ENCODE measurements at places on chromosomes 5 and 9. TPM values are rescaled to one million over a fixed set of nuclear protein-coding genes. Genes with fewer than 3 reads are reported as not detected.

Gene C5orf34
- 2.9 TPM for total RNA-seq

DNA sequence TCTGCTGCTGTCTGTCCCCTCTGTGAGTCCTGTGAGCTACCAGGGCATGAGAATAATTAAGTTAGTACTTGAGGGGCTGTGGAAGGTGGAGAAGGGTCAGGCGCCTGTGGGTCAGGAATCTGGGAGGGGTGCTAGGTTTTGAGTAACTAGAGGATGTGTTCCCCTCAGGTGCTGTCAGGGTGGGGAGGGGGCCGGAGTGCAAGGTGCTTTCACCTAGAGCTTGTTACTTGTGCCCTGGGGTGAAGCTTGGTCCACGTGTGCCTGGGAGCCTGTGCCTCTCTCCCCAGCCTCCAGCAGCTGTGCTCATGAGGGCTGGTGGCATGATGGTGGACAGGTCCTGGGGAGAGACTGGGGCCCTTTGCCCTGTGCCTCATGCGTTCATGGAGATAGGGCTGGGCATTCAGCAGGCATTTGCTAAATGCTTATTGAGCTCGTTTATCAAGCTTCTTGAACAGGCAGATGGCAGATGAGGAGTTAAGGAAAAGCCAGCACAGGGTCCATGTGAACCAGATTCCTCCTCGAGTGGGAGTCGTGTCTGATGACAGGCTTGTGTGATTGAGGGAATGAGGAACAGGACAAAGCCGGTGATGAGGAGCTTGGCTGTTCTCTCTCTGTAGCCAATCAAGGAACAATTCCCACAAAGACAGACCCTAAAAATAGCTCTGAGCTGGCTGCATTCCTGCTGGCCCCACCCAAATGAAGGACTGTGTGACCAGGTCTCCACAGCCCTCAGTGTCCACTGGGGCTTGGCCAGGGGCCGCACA is 40.9 kb downstream of the CACNA1B start:
- DNase-seq: no peak

Gene SLU7
- total RNA-seq: 49.5 TPM

- no peak for DNase-seq
Measured at GRCh38 chr5:127098241-127098640, 24.9 kb upstream of the C5orf63 start.

GRCh38 chr5:159231167-159231566 is 21.8 kb upstream of the RNF145 start:
- no peak for DNase-seq

DNA sequence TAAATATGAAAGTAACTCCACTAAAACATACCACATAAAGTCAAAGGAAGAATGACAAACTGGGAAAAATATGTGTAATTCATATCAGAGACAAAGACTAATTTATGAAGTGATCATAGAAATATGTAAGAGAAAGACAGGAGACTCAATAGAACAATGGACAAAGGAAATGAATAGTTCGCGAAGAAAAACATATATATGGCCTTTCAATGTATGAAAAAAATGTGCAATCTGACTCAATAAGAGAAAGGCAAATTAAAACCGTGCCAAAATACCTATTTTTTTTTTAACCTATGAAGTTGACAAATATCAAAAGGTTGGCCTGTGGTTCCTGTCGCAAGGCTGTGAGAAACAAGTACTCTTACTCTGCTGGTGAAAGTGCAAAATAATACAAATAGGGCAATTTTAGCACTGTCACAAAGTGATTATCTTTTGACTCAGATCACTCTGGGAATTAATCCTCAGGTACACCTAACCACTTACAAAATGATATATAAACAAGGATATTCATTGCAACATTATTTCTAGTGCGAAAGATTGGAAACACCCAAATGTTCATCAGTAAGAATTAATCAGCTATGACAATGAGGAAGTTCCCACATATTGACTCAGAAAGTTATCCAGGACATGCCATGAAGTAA is 3.7 kb downstream of the C9 start:
- DNase-seq: no peak

Gene TSSK1B
- total RNA-seq: not detected

Gene CDKN2B-AS1
- total RNA-seq: 78.7 TPM

- DNase-seq: peak; percentile 61
Measured at GRCh38 chr9:137054932-137055384, 1.1 kb upstream of the ENTPD2 start.

DNA sequence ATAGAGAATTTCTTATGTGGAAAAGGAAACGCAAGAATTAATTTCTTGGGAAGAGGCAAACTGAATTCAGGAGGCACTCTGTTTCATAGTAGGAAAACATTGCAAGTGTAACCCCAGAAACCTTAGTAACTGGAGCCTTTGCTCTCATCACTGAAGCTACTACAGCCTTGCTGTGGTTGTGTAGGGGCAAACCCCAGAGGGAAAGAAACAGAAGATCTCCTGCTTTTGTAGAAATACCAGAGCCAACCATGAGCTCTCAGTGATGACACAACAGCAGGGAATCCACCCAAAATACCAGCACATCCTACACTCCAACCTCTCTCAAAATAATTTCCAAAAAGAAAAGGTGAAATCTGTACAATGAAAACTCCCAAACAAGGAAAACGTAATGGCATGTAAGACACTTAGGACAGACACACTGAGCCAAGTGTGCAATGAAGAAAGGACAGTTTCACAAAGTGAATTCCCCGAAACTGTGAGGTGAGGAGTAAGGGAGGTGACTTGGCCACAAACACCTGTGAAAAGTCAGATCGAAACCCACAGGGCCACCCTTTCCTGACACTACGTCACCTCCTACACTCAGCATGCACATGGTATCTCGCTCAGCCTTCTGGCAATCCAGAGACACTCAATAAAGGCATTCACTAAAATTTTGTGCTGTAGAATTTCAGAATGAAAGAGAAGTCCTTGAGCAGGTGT is 8.5 kb upstream of the ACSL6 start:
- no peak for DNase-seq

DNA sequence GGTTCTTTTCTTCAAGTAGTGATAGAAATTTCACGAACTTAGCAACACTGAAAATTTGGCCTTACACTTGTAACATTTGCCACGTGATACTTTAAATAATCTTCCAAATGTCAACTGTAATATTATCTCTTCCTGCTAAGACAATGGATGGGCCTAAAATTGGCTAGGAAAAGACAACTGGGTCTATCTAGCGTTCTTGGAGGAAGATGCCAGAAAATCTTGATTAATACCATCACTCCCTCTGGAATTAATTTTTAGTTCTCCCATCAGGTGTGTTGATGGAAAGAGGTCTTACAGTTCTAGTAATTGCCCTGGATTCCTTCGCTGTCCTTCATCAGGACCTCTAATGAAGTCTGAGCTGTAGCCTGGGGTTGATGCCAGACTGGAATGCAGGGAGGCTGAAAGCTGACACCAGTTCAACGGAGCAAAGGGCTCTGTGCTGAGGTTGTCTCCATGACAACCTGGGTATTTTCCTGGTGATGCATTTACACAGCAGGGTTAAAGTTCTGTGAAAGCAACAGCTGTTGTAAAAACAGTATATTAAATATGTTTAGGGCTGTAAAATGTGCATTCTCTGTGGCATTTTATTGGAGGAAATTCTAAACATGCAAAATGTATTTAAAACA is 92.3 kb downstream of the GAS1 start:
- no peak for DNase-seq

- DNase-seq: no peak
Measured at GRCh38 chr9:82565188-82565969, 497.6 kb downstream of the RASEF start.

Gene CAMK4
- 2.0 TPM for total RNA-seq

DNA sequence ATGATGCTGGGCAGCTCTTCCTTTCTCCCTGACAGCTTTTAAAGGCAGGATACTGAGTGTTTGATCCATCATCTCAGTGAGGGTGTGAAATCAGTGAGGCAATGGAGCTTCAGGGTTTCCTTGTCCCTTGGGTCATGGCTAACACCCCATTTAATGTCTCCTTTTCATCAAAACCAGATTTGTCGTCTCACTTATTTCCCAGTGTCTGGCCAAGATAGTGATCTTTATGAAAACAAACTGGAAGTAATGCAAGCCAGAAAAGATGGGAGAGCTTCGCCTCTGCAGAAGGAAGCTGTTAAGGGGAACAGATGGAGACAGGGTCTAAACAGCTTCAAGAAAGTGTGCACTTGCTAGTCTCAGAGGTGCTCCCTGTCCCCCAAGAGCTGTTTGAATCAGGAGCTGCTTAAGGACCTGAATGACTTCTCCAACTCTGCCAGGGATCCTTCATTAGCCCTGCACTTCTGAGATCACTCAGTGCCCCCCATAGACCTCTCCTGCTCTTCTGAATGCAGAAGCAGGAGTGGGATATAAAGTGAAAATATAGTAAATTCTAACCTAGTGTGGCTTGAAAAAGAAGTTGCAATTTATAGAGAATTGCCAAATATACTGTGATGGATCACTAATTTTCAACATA is 96.1 kb downstream of the F2RL2 start:
- no peak for DNase-seq

- DNase-seq: no peak
Measured at GRCh38 chr5:10250806-10251276, 761 bp downstream of the CCT5 start.

Gene DRD1
- total RNA-seq: 0.09 TPM

Gene FOXD4L6
- total RNA-seq: not detected

- DNase-seq: no peak
Measured at GRCh38 chr9:110604171-110604601, 24.6 kb upstream of the SVEP1 start.

DNA sequence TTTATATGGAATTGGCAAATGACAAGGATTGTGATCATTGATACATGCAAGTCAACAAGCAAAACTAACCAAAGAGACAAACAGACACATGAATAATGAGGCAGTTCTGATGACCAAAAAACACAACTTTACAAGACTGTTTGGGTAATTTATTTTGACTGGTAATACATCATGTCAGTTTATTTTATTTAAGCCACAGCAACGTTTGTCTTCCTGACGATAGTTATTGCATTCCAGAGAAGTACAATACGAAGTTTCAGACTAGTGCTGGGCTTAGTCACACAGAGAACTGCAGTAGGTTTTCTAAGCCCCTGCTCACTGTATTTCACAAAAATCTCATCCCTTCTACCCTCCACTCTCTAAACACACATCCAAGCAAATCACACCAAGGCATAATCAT is 514.2 kb downstream of the RAB3C start:
- DNase-seq: no peak

Gene DIPK1B
- 1.0 TPM for total RNA-seq

Gene MARCOL
- not detected for total RNA-seq

Gene DBH
- not detected for total RNA-seq

DNA sequence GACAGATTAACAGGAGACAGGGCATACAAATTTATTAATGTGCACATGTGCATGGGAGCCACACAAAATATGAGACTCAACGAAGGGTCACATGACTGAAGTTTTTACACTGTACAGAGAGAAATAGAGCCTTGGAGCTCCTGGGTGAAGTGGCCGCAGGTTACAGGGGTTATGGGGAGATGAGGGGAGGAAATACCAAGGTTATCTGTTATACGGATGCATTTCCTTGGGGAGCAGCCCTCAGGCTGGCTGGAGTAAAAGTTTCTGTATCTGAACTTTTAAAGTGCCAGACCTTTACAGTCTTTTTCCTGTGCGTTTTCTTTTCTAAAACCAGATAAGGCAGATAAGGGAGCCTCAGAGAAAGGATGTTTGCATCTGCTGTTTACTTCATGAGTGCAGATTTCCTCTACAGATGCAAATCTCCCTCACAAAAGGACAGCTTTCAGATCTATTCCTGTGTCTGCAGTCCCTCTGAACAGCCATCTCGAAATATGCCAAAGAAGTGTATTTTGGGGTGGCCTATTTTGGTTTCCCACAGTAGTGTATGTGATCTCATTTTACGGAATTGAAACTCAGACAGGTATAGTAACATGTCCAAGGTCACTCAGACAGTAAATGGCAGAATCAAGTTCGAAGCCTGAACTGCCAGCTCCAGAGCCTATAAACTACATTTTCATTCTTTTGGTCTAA is 139.3 kb upstream of the FBXL17 start:
- no peak for DNase-seq

Gene ENTREP1
- total RNA-seq: 3.4 TPM

DNA sequence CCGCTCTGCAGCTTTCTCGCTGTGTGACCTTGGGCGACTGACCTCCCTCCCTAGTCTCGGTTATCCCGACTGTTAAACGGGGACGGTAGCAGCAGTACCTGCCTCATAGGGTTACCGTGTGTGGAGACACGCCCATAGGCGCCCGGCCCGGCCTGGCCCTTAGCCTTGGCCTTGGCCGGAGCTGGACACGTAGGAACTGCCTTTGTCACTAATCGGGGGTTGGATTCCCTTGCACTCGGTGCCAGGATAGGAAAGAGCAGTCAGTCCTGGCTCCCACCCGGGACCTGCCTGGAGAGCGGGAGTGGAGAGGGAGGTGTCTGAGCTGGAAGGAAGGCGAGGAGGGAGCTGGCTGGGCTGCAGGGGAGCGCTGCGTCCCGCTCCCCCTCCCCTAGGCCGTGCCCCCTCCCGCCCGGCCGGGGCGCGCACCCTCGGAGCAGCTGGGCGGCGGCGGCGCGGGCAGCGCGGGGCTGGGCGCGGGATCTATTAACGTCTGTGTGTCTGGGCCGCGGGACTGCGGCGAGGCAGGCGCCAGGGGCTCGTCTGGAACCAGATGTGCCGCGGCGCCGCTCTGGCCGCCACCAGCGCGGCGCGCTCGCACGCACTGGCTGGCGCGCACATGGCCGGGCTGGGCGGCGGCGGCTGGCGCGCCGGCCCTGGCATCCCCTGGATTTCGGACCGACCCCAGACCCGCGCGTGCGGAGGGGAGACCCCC is 31.7 kb downstream of the PRRX2 start:
- peak; percentile 63 for DNase-seq

DNA sequence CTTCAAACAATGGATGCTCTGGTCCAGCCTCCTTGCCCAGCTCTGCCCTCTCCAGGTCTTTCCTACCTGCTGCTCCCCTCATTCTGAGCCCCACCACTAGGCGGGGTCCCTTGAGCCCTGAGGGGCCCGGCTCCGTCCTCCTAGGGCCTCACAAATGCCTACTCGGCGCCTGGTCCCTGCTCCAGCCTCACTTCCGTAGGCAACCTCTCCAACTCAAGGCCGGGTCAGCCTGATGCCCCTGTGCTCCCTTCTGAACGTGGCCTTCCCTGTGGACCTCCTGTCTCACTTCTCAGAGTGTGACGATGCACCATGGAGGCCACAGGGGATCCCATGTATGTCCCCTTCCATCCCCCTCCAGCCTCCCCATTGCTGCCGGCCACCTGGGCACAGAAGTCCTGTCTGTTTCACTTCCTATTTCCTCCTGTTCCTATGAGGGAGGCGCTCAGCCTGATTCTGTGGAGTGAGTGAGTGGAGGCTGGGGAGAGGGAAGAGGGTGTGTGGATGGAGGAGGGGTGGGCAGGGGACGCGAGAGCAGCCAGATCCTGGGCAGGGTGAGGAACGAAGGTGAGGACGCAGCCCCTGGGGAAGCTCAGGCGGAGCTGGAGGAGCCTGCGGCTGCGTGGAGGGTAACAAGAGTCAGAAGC is 127.2 kb upstream of the FAM120A start:
- no peak for DNase-seq

DNA sequence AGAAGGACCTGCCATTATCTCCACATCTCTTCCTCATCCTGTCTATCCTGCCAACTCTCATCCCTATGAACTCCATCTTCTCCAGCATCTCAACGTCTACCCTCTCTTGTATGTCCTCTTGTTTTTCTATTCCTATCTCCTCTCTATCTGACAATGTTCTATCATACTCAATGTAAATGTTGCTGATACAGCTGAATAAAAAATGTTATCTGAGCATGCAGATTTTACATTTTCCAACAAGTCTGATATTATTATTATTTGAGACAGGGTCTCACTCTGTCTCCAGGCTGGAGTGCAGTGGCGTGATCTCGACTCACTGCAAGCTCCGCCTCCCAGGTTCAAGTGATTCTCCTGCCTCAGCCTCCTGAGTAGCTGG is 56.0 kb upstream of the RAI14 start:
- DNase-seq: no peak

GRCh38 chr9:35898337-35898736 is 7.7 kb upstream of the HRCT1 start:
- no peak for DNase-seq

- DNase-seq: no peak
Measured at GRCh38 chr5:124203303-124203702, 543.1 kb downstream of the ZNF608 start.

All from mucosa of descending colon (tissue), 3 donors.